GM10248 (cell line): ENCODE measurements at places on chromosomes 6 and 20.
A peak's percentile ranks its signal among the peaks of the same experiment; 100 is the strongest.

DNA sequence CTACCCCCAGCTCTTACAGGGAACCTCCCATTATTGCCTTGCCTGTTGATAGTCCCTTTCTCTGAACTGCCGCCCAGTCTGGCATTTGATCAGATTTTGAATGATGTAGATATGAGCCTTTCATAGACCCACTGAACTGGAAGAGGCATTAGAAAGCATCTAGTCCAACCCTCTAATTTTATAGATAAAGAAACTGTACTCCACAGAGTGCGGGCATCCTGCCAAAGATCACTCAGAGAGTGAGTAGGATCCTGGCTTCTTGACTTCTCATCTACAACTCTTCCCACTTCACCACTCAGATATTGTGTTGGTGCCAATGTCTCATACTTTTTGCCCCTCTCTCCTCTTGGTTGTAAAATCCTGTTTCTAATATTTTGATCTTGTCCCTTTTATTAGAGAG is 179.2 kb upstream of the BMP2 start:
- DNase-seq = no peak

DNA sequence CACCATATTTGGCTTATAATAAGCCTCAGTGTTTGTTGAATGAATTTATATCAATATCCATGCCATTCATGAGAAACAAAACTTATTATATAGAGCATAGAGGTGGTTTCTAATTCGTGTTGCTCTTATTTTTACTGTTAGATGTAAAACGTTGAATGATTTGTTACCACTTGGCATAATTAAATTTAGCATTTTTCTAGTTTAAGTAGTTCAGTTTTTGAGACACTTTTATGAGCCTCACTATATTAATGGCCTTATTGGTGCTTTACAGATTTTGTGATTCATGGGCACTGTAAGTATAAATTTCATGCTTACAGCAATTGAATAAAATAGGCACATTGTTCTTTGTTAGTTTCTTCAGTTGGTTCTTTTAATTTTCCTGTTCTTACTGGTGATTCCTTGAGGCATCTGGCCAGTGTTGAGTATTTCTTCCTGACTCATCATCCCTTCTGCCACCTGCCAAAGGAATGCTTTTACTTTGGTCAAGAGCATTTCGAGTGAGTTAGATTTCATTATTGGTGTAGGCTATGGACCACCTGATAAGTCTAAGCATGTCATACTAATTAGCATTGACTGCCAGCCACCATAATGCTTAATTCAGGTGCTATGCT is 34.8 kb downstream of the CDKAL1 start:
- DNase-seq = no peak

- no peak for DNase-seq
Observed at GRCh38 chr6:169172456-169172855, 81.2 kb downstream of the THBS2 start.

DNA sequence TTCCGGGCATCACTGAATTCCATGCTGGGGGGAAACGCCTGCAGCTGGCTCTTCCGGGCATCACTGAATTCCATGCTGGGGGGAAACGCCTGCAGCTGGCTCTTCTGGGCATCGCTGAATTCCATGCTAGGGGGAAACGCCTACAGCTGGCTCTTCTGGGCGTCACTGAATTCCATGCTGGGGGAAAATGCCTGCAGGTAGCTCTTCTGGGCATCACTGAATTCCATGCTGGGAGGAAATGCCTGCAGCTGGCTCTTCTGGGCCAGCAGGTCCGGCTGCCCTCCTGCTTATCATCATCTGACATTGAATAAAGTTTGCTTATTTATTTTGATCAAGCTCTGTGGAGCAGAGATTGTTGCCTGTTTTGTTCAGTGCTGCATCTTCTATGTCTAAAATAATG is 355.1 kb downstream of the SMOC2 start:
- no peak for DNase-seq

- no peak for DNase-seq
Observed at GRCh38 chr6:168545428-168545827, 104.4 kb downstream of the SMOC2 start.

- no peak for DNase-seq
Observed at GRCh38 chr6:9062596-9062995, 627.3 kb upstream of the SLC35B3 start.

DNA sequence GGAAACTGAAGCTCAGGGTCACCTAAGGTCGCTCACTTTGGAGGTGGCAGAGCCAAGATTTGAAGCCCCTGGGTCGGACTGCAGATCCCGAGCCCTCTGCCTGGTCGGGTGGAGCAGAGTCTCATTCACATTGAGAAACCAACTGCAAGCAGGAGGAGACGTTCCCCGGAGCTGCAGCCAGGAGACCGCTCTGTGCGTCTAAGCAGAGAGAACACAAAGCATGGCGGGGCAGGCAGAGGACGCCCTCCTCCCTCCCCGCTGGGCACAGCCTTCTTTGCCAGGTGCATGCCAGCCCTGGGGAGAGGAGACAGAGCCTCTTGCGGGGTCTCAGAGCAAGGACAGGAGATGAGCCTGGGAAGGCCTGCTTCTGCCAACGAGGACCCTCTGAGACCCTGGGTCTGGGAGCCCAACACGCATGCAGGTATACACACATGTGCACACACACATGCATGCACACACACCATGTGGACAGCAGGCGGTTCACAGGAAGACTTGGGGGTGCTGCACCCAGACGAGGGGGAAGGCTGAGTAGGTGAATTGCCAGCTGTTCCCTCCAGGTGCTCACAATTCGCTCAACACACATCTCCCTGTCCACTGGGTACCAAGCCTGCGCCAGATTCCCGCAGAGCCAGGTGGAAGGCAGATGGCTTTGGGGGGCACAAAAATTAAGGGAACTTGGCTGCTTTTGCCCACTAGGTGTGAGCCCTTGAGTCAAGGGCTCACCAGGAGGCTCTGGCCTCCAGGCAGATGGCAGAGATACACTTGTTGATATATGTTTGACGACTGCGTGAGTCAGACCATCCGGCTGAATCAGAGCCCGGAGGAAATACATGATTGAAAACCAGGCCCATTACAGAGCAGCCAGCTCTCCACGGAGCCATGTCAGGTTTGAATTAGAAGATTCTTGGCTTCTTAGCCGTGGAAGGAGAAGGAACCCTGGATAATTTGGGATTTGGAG is 5.5 kb upstream of the NTSR1 start:
- no peak for DNase-seq

- no peak for DNase-seq
Observed at GRCh38 chr6:84798257-84798656, 33.9 kb upstream of the TBX18 start.

DNA sequence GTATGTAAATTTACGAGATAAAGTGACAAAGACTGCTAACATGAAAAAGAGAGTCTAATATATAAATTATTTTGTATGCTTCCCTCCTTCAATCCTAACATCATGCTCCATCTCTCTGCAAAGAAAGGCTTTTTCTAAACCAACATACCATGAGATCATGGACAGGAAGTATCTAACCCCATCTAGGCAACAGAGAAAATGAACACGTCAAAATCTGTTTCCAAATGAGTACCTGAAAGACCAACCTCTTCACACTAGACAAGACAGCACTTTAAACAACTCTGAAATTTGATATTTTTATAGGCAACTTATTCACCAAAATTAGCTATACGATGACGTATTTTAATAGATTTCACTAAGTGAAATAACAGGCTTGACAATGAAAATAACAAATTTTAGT is 54.6 kb downstream of the MAN1A1 start:
- DNase-seq = no peak

GRCh38 chr6:13248584-13248985 is 79.8 kb downstream of the TBC1D7 start:
- no peak for DNase-seq

GRCh38 chr20:4830259-4830658 is 108.5 kb downstream of the PRND start:
- DNase-seq = no peak

DNA sequence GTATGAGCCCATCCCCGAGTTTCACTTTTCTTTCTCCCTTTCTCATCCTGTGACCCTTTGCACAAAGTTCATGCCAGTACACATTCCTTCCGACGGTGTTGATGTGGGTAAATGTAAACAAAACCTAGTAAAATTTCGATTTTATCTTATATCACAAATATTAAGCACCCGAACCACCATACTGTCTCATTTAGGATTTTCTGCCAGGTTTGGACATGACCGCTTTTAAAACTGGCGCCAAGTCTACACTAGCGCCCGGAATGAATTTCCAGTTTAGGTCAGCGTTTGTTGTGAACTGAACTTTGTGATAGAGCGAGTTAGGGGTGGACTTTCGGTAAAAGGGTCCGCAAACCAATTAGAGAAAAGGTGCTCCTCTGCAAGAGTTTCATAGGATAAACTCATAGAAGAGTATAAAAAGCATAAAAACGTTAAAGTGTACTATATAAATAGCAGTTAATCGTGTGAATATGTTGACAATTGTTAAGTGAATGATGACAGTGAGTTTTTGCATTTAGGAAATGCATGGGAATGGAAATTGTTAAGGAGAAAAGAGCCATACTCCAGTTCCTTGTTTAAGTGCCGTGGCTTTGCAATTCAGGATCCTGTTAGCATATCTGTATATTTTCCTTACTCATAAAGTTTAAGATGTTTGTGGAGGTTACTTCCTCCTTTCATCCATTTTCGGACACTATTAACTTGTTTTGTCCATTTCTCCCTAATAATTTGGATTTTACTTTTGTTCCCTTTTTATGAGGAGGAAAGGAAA is 937 bp downstream of the AKAP7 start:
- DNase-seq = peak; percentile 8

- DNase-seq = no peak
Observed at GRCh38 chr6:2502998-2503674, 247.6 kb downstream of the MYLK4 start.

DNA sequence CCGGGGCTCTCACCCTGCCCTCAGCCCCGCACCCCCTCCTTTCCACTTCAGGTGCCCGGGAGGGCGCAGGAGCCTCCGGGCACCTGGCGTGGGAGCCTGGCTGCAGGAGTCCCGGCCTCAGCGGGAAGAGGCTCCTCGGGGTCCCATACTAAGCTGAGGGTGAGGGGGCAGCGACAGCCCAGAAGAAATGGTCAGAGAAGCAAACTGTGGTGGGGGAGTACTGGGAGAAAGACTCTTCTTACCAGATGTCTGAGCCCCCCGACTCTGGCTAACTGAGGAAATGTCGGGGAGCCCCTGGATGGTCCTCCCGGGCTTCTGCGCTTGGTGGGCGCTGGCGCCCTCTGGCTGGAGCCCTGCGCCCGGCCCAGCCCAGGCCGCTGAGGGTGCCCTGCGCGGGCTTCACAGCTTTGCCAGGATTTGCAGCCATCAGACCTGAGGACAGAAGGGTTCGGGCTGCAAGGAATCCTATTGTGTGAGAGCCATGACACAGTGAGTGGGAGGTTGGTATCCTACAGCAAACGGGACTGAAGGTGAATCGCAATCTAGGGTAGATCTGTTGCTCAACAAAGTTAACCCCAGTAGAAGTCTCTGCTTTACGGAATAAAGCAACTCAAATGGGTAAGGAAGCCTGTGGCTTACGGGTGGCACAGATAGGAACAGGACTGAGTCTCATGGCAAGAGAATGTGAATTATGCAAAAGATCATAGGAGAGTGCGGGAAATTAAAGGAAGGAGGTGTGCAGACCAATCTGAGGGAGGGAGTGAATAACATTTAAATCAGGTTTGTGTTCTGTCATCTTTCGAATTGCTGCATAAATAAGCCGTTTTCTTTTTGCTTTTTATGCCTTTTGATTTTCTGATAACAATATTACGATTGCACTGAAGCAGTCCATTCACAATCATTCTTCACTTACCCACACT is 639 bp upstream of the RCAN2 start:
- peak; percentile 49 for DNase-seq

DNA sequence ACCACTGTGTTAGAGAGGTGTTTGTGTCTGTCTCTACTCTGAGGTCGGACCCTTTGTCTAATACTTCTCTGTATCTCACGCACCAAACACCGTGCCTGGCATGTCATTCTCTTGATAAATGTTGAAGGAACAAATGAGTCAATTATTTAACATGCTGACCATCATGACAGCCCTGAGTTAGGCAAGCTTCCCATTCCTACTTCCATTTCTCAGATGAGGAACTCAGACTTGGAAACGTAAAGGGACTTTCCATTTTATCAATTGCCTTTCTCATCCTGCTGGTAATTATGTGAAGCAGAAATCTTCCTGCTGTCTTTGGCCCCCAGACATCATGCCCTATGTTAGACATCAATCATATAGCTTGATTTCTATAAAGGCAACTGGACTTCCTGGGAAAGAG is 227.0 kb upstream of the ECI2 start:
- no peak for DNase-seq

- peak; percentile 69 for DNase-seq
Observed at GRCh38 chr6:11324453-11325015, 92.1 kb upstream of the NEDD9 start.

- no peak for DNase-seq
Observed at GRCh38 chr6:155224618-155225017, 39.2 kb upstream of the CLDN20 start.

GRCh38 chr6:135464634-135465033 is 32.9 kb downstream of the AHI1 start:
- DNase-seq = peak; percentile 41

GRCh38 chr20:33653218-33653899 is 8.8 kb upstream of the C20orf144 start:
- peak; percentile 79 for DNase-seq

GRCh38 chr6:100924534-100925227 is 43.6 kb upstream of the ASCC3 start:
- no peak for DNase-seq

GRCh38 chr6:167892835-167893815 is 66.4 kb downstream of the AFDN start:
- no peak for DNase-seq

- no peak for DNase-seq
Observed at GRCh38 chr6:36641543-36641942, 37.0 kb upstream of the CDKN1A start.

DNA sequence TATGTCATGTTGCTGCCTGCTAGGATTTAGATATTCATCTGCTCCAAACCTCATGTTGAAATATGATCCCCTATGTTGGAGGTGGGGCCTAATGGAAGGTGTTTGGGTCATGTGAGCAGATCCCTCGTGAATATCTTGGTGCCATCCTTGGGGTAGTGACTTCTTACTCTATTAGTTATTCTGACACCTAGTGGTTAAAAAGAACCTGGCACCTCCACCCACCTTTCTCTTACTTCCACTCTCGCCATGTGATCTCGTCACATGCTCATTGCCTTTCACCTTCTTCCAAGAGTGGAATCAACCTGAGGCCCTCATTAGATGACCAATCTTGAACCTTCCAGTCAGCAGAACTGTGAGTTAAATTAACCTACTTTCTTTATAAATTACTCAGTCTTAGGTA is 549.4 kb upstream of the SYNCRIP start:
- no peak for DNase-seq

- no peak for DNase-seq
Observed at GRCh38 chr6:61203966-61204496, 1082.0 kb downstream of the KHDRBS2 start.

DNA sequence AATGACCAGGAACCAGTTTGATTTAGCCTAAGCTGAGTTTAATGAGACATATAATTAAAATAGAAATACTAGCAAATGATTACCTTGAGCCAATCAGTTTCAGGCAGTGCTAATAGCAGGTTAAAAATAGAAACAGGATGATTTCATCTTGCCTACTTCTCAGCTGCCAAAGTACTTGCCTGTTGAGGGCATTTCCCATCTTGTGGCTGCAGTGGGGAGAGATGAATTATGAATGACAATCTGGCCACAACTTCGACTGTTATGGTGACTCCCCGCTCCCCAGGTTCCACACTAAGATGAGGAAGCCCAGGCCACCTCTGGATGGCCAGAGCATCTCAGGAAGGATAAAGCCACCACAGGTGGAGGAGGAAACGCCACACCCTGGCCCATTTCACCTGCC is 31.3 kb downstream of the MBOAT1 start:
- DNase-seq = peak; percentile 34

GRCh38 chr6:80544555-80544954 is 438.1 kb downstream of the BCKDHB start:
- DNase-seq = no peak

GRCh38 chr20:39278230-39278788 is 316.2 kb downstream of the DHX35 start:
- DNase-seq = no peak
